MCF 10A (cell line): ENCODE measurements at places on chromosomes 4 and X.

DNA sequence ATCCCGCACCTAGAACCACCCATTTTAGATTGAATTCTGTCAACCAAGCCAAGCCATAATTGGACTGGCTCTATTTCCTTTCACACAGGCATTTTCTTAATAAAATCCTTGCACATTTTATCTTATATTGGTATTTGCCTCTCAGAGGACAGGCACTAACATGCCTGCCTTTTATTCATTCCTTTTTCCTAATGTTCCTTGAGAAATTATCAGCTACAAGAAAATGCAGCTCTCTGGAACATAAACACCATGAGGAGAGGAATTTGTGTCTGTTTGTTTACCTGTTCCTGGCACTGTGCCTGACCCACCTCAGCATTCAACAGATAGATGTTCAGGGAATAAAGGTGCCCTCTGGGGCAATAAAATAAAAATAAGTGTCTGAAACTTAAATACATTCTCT, 116.2 kb downstream of the PDHA2 start:
- H3K36me3 ChIP-seq, result no peaks in the 10 kb centered on the region
- H3K4me1 ChIP-seq, result peaks cover 18% of the 10 kb centered on the region

DNA sequence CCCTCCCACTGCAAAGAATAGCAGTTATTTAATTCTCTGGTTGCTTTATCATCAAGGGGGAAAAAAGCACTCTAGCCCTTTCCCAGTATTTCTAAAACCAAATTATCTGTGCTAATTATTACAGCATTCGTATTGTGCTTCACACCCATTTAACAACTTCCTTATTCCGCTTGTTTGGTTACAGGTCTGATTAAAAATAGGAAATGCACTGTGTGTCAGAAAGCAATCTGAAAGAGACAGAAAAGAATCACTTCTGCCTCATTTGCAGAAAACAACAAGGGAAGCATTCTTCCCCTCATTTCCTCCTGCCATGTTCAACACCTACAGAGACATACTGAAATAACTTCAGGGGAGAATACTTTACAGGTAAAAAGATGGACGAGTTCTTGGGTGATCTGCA, 114.9 kb upstream of the MAP3K15 start:
- peaks cover 7% of the 10 kb centered on the region for H3K4me1 ChIP-seq
- no peak overlapping the region for H3K4me3 ChIP-seq
- H3K27me3 ChIP-seq, result peaks cover 50% of the 10 kb centered on the region
- no peak overlapping the region for H3K27ac ChIP-seq

DNA sequence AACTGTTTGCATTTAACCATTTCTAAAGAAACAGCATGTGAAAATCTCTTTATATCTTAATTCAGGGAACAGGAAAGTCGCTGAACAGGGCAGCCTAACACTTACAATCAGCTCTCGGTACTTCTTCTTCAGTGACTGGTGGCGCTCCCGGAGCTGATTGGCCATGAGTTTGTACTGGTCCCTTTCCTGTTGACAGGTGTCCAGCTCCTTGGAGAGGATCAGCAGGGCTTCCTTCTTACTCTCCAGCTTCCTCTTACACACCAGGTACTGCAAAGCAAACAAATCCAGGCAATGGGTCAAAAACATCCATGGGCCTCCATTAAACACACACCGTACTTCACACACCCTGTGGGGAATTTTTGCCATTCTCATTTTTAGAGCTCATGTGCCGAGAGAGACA, 36.4 kb downstream of the CCDC149 start:
- no peaks in the 10 kb centered on the region for H3K4me1 ChIP-seq
- no peak for DNase-seq
- H3K27me3 ChIP-seq, result no peaks in the 10 kb centered on the region
- no peak overlapping the region for H3K4me3 ChIP-seq
- H3K36me3 ChIP-seq, result no peaks in the 10 kb centered on the region
- no peak overlapping the region for H3K27ac ChIP-seq

DNA sequence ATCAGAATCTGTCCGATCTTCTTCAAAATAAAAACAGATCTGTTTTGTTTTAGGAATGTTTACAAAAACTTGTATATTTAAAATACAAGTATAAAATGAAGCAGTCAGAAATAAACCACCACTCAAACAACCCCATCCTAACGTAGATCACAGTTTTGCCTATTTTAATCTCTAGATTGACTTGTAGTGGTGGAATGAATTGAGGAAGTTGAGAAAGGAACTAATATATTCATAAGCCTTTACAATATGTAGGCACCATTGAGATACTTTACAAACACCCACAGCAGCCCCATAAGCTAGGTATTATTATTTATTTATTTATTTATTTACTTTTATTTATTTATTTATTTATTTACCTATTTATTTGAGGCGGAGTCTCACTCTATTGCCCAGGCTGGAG, 52.3 kb upstream of the KLF3 start:
- H3K4me1 ChIP-seq, result peaks cover 12% of the 10 kb centered on the region
- no peak overlapping the region for H3K27ac ChIP-seq
- no peak for DNase-seq
- no peaks in the 10 kb centered on the region for H3K36me3 ChIP-seq
- no peaks in the 10 kb centered on the region for H3K27me3 ChIP-seq
- H3K4me3 ChIP-seq, result no peak overlapping the region
